Hematopoietic multipotent progenitor cell treated with erythropoietin and hydrocortisone succinate and interleukin-3 and kit ligand, for 17 days (in vitro differentiated cells): ENCODE measurements at places on chromosomes 4 and X.

- DNase-seq: no peak
Observed at GRCh38 chr4:137892134-137892533, 350.0 kb downstream of the SLC7A11 start.

- no peak for DNase-seq
Observed at GRCh38 chr4:147829401-147830101, 97.7 kb downstream of the ARHGAP10 start.

DNA sequence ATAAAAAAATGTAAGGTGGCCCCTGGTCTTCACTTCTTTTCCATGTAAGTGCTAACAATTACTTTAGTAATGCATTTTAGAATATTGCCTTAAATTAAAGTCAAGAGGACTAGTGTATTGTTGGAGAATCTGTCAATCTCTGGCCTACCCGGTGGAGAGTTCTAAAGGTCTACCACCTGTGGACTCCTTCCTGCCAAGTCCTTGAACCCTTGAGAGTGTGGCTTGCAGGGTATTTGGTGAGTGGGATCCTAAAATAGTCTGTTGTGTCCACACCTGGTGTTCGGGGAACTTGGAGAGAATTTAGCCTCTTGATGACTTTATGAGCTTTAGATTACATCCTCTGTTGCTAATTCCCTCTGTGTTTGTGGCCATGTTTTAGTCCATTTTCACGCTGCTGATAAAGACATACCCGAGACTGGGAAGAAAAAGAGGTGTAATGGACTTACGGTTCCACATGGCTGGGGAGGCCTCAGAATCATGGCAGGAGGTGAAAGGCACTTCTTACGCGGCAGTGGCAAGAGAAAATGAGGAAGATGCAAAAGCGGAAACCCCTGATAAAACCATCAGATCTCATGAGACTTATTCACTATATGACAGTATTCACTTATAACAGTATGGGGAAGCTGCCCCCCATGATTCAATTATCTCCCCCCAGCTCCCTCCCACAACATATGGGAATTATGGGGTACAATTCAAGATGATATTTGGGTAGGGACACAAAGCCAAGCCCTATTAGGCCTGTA lies 23.8 kb downstream of the DDIT4L start:
- DNase-seq: no peak

DNA sequence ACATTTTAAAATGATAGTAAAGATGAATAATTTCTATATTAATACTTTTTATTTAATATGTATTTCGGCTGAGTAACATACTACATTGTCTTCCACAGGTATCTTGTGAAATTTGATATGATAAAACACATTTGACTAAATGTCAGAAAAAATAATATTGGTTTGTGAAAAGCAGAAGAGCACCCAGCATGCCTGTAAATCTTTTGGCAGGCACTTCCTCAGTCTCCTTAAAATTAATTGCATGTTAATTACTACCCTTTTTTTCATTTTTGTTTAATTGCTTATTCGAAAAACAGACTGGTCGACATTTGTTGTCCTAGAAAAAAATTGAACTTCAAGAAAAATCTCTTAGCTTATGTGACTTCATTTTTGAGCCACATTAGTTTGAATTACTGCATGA lies 40.6 kb downstream of the CLCN3 start:
- DNase-seq: no peak

DNA sequence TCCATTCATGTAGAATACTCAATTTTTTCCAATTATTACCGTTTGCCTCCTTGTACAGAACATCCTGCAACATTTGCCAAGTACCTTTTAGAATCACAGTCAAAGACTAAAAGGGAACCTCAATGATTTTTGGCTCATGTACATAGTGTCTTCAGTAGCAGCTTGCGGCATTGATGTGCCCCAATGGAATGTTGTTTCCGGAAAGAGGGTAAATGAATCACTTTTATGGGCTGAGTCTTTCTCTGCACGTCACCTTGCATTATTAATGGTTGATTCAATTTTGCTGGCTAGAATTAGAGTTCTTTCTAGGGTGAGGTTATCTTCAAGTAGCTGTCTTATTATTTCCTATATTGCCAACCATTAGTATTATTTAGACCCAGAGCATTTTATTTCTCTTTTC lies 116.9 kb upstream of the GABRA2 start:
- DNase-seq: no peak

DNA sequence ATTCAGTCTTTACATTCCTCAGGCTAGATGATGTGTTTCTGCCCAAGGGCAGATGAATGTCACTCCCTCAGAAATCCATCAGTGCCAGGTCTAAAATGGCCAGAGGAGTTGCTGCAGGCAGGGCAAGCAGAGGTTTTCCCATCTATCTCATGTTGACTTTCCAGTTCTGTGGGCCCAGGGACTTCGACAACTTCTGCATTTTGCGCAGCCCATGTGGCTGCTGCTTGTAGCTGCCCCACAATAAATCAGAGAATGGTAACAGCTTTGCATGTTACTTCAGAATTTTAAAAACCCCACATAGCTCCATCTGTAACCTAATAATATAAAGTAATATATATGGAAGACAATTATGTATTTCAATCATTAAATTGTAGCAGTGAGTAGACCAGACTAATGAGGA lies 1367.7 kb upstream of the AGA start:
- DNase-seq: no peak

DNA sequence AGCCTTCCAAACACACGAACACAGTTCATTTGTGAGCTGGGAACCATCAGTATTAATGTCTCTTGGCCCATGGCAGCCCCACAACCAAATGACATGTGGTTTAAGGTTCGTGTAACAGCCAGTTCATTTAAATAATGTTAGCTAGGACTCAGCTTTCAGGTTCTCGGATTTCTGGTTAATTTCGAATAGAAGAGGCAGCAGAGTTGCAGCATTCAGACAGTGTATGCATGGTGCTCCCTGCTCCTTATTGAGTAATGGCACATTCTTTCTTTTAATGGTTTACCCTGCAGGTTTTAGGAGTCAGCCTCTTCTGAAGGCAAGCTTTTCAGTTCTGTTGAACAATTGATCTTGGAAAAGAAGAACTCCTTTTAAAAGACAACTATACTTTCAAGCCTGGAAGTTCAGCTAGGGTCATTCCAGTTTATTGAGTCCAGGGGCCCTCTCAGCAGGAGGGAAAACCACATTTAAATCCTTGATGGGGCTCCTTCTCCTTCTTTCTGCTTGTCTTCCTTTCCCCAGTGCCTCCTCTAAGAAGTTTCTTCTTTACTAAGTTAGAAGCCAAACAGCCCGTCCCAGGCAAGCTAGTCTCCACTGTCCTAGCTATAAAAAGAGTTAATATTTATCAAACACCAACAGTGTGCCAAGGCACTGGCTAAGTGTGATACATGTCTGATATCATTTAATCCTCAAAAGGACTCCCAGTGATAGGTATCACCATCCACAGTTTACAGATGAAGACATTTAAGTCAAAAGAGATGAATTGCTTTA lies 5.0 kb upstream of the RNF175 start:
- no peak for DNase-seq

DNA sequence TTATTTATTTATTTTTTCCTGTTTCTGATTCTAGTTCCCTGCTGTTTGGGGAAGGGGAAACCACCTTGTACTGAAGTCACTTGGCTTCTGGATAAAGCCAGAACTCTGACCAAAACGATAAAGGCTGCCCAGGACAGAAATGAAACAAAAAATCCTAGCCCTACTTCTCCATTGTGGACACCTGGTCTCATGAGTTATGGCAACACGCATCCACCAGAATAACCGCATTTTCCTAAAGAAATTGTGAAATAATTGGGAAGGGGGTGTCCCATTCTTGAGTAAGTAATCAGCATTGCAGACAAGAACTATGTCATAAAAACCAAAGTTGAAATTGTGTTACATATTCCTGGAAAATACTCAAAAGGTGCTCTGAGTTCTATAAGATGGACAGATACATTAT lies 42.1 kb downstream of the SLC9A7 start:
- no peak for DNase-seq

DNA sequence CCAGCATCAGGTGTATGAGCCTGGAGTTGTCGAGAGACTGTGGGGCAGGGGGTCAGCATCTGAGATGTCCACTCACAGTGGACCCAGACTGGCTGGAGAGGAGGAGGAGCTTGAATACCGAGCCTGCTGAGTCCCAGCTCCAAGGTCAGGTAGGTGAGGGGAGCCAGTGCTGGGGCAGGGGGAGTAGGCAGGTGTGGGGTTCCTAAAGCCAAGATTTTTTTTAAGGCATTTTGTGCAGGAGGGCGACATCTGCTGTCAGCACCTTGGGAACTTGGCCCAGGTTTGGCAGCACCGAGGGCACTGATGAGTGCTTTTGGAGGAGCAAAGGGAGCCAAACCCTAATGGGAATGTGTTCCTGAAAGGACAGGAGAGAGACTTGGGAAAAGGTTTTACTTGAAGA lies 64.2 kb upstream of the MSANTD1 start:
- DNase-seq: no peak

DNA sequence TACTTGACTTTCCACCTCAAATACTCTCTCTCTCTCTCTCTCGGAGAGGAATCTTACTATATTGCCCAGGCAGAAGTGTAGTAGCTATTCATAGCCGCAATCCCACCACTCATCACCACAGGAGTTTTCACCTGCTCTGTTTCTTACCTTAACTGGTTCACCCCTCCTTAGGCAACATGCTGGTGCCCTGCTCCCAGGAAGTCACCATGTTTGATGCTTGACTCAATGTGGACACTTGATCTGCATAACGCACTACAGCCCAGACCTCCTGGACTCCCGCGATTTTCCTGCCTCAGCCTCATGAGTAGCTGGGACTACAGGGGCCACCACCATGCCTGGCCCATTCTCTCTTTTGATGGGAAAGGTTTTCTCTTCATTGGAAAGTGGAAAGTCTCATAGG lies 271.8 kb downstream of the FBXW7 start:
- DNase-seq: no peak

GRCh38 chr4:169120624-169121023 lies 110.6 kb upstream of the CBR4 start:
- DNase-seq: no peak

DNA sequence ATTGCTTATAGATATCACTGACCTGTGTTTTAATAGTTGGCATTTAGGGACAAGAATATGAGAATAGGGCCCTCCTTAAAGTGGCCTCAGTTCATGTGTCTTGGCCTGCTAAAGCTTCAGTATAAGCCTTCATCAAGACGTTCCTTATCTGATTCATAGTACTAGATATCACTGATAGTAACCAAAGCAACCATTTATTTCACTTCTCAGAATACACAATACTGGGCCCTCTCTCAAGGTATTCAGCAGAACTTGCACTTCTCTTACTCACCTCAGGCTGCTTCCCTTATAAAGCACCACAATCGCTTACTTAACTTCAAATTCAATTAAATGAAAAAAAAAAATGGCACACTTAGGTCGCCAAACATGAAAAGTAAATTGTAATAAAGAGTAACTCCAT lies 259.4 kb upstream of the PCDH7 start:
- no peak for DNase-seq
